Panc1 (cell line): ENCODE measurements at places on chromosomes 6 and 20. TPM values are rescaled to one million over a fixed set of nuclear protein-coding genes. Genes with fewer than 3 reads are reported as not detected.

The ASIP gene
- total RNA-seq = not detected

The LBP gene
- 0.15 TPM for total RNA-seq

The CNBD2 gene
- 3.7 TPM for total RNA-seq

The BMP2 gene
- total RNA-seq = 0.23 TPM

The MYBL2 gene
- total RNA-seq = 138 TPM

The L3MBTL1 gene
- 24.9 TPM for total RNA-seq
